ENCODE measurements at places on chromosomes 2 and 18.
A peak's percentile ranks its signal among the peaks of the same experiment; 100 is the strongest.

GRCh38 chr2:109376115-109376514 is 237.7 kb downstream of the SEPTIN10 start:
- no peak for DNase-seq

GRCh38 chr2:136310797-136311603 is 193.1 kb upstream of the CXCR4 start:
- no peak for DNase-seq

DNA sequence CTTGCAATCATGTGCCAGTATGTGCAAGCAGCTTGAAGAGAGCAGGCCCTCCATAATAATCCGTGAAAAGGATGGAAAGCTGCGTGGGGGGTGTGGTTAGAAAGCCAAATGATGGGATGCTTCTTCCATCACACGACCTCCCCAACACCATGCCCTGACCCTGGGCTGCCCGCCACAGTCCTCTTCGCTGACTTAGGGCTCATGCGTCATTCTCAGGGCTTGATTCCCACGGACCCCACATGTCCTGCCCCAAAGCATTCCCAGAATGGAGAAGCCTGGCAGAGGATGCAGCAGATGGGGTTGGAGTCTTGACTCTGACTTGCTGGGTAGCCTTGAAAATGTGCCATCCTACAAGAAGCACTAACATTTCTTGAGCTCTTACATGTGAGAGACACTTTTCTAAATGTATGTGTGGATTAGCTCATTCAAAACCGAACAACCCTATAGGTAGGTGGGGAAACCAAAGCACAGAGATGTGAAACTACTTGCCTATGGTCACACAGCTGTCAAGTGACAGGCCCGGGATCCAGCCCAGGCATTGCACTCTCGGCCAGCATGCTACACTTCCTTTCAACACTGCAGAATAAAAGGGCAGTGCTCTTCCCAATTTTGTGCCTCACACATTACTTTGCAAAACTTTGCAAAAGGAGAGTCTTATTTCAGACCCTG is 3.7 kb downstream of the TNS1 start:
- DNase-seq = no peak

GRCh38 chr2:46985512-46985911 is 69.9 kb upstream of the MCFD2 start:
- DNase-seq = no peak

DNA sequence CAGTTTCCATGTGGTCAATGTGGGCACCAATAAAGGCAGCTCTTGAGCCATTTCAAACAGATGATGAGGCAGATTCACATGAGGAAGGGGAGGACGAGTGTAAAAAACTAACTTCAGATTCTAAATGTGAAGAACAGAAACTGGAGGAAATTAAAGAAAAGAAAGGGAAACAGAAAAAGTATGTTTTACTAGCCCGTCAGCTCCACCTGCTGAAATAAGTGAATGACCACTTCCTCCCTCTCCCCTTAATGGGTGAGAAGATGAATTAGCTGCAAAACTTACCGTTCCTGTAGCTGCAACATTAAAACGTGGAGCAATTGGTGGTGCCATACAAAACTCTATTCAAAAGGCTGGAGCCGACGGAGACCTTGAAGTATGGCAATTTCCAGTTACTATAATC is 203.5 kb downstream of the UXS1 start:
- DNase-seq = no peak

GRCh38 chr2:128380961-128381938 is 62.6 kb upstream of the HS6ST1 start:
- no peak for DNase-seq

- no peak for DNase-seq
Observed at GRCh38 chr2:69786052-69786560, 43.4 kb upstream of the GMCL1 start.

- DNase-seq = no peak
Observed at GRCh38 chr18:51162617-51163016, 34.9 kb downstream of the MEX3C start.

DNA sequence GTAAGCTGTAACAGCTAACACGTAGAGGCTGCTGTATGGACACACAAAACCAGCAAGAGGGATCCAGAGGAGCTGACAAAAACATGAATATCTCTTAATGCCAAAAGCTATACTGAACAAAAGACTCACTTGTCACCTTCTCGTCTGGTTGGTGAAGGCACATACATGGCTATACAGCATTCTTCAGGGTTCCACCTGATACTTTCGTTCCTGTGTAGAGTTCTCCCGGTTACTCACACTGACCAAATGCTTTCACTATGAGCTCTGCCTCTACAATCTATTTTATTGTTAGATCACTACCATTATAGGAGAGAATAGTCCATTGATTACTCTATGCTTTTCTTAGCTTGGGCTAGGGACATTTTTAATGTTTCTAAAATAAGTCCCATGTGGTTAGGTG is 193.1 kb downstream of the HNMT start:
- DNase-seq = no peak

GRCh38 chr2:2561346-2562095 is 230.4 kb upstream of the MYT1L start:
- DNase-seq = no peak

DNA sequence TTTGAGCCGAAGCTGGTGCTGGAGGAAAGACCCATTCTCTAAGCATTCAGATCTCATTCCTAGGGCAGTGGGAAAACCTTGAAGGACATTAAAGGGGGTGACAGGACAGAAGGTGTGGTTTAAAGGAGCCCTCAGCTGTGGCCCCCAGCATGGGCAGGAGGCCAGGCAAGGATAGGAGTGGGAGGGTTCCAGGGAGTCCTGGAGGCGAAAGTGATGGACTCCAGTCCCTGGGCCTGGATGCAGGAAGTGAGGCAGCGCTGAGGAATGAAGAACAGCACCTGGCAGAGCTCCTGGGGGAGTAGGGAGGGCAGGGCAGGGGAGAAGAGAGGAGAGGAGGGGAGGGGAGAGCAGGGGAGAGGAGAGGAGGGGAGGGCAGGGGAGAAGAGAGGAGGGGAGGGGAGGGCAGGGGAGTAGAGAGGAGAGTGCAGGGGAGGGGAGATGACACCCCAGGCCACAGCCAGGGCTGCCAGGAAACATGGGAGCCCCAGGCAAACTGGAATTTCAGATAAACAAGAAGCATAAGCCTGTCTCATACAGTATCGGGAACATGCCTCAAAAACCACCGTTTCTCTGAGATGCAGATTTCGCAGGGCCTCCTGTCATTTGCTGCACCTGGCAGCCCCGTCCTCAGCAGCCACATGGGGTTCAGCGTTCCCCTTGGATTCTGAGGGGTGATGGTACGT is 5.7 kb downstream of the RAMP1 start:
- no peak for DNase-seq

- no peak for DNase-seq
Observed at GRCh38 chr2:56714400-56714799, 530.6 kb downstream of the CCDC85A start.

DNA sequence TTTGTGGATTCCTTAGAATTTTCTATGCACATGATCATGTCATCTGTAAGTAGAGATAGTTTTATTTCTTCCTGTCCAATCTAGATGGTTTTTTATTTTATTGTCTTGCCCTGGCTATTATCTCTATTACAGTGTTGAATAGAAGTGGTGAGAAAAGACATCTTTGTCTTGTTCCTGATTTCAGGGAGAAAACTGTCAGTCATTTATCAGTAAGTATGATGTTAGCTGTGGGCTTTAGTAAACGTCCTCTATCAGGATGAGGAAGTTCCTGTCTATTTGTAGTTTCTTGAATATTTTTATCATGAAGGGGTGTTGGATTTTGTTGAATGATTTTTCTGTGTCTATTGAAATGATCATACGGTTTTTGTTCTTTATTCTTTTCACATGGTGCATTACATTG is 5.3 kb downstream of the PLEKHH2 start:
- DNase-seq = no peak

GRCh38 chr2:11757101-11757500 is 10.7 kb downstream of the LPIN1 start:
- no peak for DNase-seq

DNA sequence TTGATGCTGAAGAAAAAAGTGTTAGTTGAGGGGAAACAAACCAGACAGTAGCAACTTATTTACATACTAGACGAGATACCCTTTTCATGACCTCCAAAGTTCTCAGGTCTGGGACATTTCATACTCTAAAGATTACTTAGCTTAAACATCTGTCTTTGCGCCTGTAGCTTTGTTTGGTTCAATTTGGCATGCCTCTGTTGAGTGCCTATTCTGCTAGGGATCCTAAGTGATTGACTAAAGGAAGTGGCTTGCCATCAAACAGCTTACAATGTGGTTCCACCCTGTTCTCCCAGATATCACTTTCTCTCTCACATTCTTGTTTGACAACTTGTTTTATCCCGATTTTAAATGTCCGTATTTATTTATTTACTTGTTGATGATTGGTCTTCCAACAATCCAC is 488.8 kb downstream of the PARD3B start:
- no peak for DNase-seq

- no peak for DNase-seq
Observed at GRCh38 chr2:7243276-7243675, 326.1 kb downstream of the RNF144A start.

DNA sequence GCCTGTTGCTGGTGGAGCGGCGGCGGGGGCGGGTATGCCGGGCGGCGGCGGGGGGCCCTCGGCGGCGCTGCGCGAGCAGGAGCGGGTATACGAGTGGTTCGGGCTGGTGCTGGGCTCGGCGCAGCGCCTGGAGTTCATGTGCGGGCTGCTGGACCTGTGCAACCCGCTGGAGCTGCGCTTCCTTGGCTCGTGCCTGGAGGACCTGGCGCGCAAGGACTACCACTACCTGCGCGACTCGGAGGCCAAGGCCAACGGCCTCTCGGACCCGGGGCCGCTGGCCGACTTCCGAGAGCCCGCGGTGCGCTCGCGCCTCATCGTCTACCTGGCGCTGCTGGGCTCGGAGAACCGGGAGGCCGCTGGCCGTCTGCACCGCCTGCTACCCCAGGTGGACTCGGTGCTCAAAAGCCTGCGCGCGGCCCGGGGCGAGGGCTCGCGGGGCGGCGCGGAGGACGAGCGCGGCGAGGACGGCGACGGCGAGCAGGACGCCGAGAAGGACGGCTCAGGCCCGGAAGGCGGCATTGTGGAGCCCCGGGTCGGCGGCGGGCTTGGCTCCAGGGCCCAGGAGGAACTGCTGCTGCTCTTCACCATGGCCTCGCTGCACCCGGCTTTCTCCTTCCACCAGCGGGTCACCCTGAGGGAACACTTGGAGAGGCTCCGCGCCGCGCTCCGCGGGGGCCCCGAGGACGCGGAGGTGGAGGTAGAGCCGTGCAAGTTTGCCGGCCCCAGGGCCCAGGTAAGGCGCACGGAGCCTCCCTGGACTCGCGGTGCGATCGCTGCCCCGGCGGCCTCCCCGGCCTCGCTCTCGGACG is 1.0 kb downstream of the ZCCHC2 start:
- no peak for DNase-seq

- DNase-seq = no peak
Observed at GRCh38 chr2:74291218-74291544, 52.0 kb downstream of the SLC4A5 start.

DNA sequence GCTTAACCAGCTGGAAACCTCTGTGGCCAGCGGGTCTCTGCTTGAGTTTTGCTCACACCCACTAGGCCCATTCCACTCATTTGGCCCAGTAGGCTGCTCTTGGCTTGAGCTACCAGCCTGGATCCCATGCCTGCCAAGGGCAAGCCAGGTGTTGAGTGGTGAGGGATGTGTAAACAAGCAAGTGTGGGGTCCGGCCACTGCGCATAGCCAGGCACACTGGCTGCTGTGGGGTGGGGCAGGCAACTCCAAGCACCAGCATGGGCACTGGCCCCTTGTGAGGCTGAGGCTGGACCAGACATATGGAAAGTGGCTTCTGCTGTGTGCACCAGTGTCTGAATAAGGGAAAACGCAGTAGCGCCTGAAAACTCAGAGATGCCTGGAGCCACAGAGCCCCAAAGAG is 732.7 kb downstream of the NR4A2 start:
- no peak for DNase-seq

GRCh38 chr2:117299451-117299850 is 515.0 kb upstream of the DDX18 start:
- no peak for DNase-seq

DNA sequence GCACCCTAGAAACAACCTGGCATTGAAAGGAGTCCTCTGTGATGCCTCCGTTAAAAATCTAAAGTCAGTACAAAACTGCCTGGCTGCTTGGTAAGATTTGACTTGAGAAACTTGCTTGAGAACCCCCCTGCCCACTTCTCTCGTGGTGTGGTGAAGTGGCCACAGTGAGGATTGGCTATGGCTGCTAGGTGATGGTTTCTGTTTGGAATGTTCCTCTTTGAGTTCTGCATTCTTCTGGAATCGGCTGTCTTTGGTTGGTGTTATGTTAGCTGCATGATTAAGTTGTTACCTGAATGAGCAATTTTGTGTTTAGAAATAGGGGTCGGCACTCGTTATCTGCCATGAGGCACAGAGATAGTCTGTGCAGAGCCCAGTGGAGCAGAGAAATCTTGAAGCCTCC is 21.7 kb upstream of the SAG start:
- DNase-seq = no peak

DNA sequence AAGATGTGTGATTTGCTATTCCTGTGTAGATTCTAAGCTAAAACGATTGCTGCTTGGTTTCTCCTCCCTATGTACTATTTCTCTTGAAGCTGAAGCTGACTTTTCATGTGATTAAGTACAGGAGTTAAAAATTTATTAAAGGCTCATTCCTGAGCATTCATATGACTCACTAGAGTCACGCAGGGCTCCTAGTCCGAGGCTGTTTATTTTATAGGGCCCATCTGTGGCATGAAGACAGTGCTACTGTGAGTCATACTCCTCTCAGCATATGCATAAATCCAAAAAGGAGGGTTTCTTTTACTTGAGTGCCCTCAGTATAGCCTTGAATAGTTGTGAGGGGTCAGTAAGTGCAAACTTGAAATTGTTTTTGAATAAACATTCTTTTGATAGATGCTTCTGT is 378.8 kb downstream of the PTPRM start:
- peak; percentile 69 for DNase-seq

DNA sequence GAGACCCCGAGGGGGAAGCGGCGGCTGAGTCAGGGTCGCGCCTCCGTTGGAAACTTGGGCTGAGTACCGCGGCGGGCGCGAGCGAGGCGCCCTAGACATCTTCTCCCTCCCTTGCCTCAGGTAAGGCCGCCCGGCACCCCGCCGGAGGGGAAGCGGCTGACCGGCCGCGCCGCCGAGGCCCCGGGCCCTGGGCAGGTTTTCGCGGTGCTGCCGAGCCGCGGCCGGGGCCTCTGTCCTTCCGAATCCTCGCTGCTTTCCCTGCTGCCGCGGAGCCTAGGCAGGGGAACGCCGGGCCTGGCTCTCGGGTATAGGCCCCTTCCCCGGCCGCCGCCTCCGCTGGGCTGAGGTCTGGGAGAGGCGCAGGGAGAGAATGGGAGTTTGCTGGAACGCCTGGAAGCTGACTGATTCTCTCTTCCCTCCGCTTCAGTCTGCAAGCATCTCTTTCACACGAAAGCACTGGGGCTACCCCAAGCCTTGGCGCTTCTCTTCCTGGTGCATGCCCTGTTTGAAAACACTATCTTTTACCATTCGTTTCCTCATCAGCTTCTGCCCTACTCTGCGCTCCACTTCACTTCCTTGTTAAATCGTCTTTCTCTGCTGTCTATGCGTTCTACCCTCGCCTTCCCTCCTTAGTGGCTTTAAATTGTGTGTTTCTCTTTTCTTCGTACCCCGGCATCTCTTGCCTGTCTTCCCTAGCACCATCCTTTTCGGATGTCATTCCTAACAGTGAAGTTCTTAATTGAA is 652 bp downstream of the PPM1B start:
- peak; percentile 8 for DNase-seq

GRCh38 chr18:75472906-75473305 is 45.4 kb upstream of the SMIM21 start:
- no peak for DNase-seq

GRCh38 chr2:154554046-154554445 is 144.4 kb upstream of the KCNJ3 start:
- DNase-seq = no peak
